Mesendoderm (in vitro differentiated cells): ENCODE measurements at places on chromosomes 1 and 21.
A peak's percentile ranks its signal among the peaks of the same experiment; 100 is the strongest.

- H3K4me3 ChIP-seq, result no peak overlapping the region
- H3K27ac ChIP-seq, result no peak overlapping the region
- no peak for DNase-seq
- no peaks in the 10 kb centered on the region for H3K4me1 ChIP-seq
Measured at GRCh38 chr1:205858141-205858961, 8.4 kb upstream of the PM20D1 start.

DNA sequence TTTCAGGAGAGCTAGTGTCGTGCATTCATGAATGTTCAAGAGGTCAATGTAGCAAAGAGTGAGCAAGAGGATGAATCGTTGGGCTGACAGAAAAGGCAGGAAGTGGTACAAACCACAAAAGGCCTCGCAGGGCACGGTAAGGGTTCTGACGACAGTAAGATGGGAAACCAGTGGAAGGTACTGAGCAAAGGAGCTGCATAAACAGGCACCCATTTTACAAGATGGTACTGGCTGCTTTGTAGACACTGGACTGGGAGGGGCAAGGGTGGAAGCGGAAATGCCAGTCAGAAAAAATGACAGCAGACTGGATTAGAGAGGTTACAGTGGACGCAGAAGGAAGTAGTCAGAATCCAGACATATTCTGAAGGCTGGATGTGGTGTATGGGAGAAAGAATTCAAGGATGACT is 123.5 kb downstream of the PTPN14 start:
- no peaks in the 10 kb centered on the region for H3K36me3 ChIP-seq
- H3K4me3 ChIP-seq, result no peak overlapping the region
- peak; percentile 60 for DNase-seq
- H3K4me1 ChIP-seq, result peaks cover 8% of the 10 kb centered on the region
- peak overlapping the region; percentile 1 for H3K27ac ChIP-seq
- H3K27me3 ChIP-seq, result no peaks in the 10 kb centered on the region

DNA sequence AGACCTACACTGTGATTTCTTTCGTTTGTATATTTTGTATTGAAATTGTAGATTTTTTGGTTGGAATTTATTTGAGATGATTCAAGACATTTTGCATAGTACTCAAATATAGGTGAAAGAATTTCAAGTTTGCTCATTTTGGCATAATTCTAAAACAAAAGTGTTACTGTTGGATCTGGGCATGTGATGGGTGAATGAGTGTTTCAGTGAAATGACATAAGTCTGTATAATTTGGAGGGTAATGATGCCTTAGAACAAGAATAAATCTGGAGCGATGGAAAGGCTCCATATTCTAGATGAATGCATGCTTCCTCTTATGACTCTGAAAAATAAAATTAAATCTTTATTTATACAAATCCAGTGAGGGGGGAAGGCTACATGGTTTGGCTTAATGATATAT is 41.0 kb downstream of the NFIA start:
- no peaks in the 10 kb centered on the region for H3K27me3 ChIP-seq
- no peak for DNase-seq
- no peaks in the 10 kb centered on the region for H3K4me1 ChIP-seq
- no peak overlapping the region for H3K27ac ChIP-seq
- H3K36me3 ChIP-seq, result no peaks in the 10 kb centered on the region
- H3K4me3 ChIP-seq, result no peak overlapping the region

DNA sequence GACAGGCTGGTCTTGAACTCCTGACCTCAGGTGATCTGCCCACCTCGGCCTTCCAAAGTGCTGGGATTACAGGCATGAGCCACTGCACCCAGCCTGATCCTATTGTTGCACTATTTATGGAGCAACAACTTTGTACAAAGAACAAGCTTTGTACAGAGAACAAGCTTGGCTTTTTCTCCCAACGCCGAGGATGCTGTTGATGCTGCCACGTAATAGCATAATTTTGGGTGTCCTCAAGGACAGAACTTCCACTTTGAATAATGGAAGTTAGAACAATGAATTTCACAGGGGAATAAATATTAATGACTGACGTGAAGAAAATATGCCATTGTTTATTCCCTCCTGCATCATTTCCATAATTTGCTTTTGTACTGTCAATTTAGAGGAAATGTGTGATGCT is 12.8 kb upstream of the RBP7 start:
- no peaks in the 10 kb centered on the region for H3K36me3 ChIP-seq
- DNase-seq, result no peak
- no peak overlapping the region for H3K27ac ChIP-seq
- H3K4me1 ChIP-seq, result no peaks in the 10 kb centered on the region
- no peaks in the 10 kb centered on the region for H3K27me3 ChIP-seq

DNA sequence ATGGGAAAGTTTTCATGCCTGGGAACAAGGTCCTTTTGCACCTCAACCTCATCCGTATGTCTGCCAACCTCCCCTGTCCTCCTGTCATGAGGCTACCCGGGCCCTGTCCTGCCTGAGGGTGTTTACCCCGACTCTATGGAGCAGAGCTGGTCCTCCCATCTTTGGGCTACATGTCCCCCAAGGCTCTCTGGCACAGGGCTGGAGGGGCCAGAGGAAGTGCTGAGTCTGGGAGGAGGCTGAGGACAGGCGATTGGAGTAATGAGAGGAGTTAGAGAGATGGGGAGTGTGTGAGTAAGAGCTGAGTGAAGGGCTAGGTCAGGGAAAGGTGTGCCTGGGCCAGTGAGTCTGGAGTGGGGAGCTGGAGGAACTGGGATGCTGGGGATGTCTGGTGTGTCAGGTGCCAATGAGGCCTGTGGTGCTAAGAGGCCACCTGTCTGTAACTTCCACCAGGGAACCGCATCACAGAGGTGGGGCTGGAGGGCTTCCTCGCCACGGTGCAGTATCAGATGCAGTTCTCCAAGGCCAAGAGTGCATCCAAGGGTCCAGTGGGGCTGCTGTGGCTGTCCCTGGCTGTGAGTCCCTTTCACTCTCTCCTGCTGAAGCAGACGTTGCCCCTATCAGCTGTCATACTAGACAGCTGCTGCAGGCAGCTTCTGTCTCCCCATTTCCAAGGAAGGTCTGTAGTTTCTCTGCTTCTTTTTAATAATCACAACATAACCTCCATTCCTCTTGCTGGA is 11.7 kb downstream of the LRRC71 start:
- H3K36me3 ChIP-seq, result peaks cover 2% of the 10 kb centered on the region
- peaks cover 1% of the 10 kb centered on the region for H3K27me3 ChIP-seq
- DNase-seq, result no peak
- H3K4me3 ChIP-seq, result no peak overlapping the region
- no peaks in the 10 kb centered on the region for H3K4me1 ChIP-seq
- H3K27ac ChIP-seq, result no peak overlapping the region

DNA sequence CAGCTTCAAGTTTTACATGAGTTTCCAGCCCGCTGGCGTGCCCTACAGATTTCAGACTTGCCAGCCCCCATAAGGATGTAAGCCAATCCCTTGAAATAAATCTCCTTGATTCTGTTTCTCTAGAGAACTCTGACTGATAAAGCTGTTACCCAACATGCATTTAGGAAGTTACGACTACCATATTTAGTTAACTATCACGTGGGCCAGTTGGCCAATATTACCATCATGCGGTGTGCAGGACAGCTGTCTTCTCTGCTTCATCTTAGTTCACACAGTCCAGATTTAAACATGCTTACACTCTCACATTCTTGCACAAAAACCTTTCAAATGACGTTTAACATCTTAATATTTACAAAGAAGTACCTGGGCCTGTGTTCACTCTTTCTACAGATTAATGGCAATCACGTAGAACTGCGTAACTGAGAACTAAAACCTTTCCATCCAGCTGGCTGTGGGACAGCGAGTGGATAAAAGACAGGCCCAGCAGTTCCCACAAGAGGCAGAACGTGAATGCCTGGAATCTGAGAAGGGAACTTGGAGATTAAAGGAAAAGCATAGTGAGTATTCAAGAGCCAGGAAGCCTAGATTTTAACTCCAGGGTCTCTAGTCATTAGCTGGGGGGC is 20.8 kb downstream of the FAM177B start:
- no peaks in the 10 kb centered on the region for H3K27me3 ChIP-seq
- no peak overlapping the region for H3K27ac ChIP-seq
- H3K4me3 ChIP-seq, result no peak overlapping the region
- H3K4me1 ChIP-seq, result no peaks in the 10 kb centered on the region
- DNase-seq, result no peak

DNA sequence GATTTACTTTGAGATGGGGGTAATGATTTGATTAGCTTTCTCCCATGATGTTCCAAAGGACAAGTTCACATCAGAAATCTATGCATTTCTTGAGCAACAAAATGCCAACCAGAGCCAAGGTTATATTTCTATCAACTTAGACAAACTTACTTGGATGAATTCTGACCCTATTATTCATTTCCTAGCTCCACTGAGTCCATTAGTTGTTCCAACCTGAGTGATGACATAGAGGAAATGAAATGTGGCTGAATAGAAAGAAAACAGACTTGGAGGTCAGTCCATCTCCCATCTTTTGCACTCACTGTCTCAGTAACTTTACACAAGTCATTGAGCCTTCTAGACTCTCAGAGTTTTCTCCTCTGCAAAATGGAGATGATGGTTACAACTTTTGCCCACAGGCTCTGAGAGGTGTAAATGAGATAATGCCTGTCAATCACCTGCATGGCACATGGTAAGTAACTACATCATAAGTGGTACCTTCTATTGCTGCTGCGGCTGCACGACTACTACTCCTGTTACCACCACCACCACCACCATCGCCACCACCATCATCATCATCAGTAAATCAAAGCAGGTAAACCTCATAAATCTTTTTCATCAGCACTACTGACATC is 98.2 kb downstream of the PTPN14 start:
- H3K27me3 ChIP-seq, result no peaks in the 10 kb centered on the region
- DNase-seq, result no peak
- H3K4me1 ChIP-seq, result peaks cover 14% of the 10 kb centered on the region

- no peak overlapping the region for H3K27ac ChIP-seq
- no peaks in the 10 kb centered on the region for H3K27me3 ChIP-seq
- no peak for DNase-seq
- no peaks in the 10 kb centered on the region for H3K4me1 ChIP-seq
Measured at GRCh38 chr1:244989813-244990212, 125.5 kb upstream of the HNRNPU start.

- no peak overlapping the region for H3K27ac ChIP-seq
- no peak for DNase-seq
- H3K36me3 ChIP-seq, result no peaks in the 10 kb centered on the region
- H3K27me3 ChIP-seq, result no peaks in the 10 kb centered on the region
- no peak overlapping the region for H3K4me3 ChIP-seq
Measured at GRCh38 chr1:221437171-221437570, 304.7 kb downstream of the DUSP10 start.

GRCh38 chr1:48536477-48536876 is 64.5 kb upstream of the SPATA6 start:
- no peak overlapping the region for H3K27ac ChIP-seq
- no peak for DNase-seq
- H3K4me3 ChIP-seq, result no peak overlapping the region
- H3K36me3 ChIP-seq, result no peaks in the 10 kb centered on the region
- H3K4me1 ChIP-seq, result peaks cover 6% of the 10 kb centered on the region
- no peaks in the 10 kb centered on the region for H3K27me3 ChIP-seq

DNA sequence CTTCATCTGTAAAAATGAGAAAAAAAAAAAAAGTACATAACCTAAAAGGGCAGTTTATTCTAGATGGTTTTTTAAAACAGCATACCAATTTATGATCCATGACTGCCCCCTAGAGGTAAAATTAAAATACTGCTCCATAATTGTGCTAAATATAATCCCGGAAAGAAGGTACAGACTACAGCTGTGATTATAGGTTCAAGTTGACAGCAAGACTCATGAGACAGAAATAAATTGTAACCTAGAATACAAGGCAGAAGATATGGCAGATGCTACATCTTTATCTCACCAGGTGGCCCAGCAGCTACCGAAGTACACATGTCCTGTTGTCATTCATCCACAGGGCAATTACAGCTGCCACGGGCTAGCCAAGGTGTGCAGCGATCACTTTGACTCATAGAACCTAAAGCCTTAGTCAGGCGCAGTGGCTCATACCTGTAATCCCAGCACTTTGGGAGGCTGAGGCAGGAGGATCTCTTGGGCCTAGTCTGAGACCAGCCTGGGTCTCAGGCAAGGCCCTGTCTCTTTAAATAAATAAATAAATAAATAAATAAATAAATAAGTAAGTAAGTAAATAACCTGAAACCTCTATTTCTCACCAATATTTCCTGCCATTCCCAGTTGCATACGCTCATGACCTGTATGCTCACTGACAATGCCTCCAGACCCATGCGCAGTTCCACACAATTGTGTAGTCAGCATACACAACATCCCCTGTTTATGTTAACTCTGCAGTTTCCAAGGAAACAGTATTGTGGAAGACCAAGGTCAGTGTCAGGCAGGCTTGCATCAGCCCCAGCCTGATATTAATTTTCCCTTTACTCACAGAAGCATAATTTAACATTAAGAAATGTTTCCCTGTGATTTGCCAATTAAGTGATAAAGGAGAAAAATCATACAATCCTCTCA is 18.3 kb upstream of the PPIE start:
- peak; percentile 52 for DNase-seq
- no peaks in the 10 kb centered on the region for H3K4me1 ChIP-seq
- H3K27me3 ChIP-seq, result peaks cover 22% of the 10 kb centered on the region
- H3K27ac ChIP-seq, result no peak overlapping the region
- no peak overlapping the region for H3K4me3 ChIP-seq

DNA sequence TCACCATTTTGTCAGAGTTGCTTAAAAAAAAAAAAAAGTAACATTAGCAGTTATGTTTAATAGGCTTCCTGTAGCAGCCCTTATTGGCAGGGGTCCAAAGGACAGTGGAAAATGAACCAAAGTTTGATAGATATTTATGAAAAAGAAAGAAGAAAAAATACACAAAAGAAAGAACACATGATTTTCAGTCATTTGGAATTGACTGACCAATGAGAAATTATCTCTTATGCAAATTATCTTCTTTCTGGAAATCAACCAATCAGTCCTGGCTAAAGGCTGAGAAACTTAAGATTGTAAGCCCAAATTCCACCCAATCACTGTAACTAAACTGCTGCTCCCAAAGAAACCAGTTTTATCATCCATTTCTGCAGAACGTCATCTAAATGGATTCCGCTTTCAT is 282.4 kb downstream of the TM2D1 start:
- H3K27me3 ChIP-seq, result no peaks in the 10 kb centered on the region
- peaks cover 2% of the 10 kb centered on the region for H3K4me1 ChIP-seq
- no peak for DNase-seq
- H3K36me3 ChIP-seq, result no peaks in the 10 kb centered on the region
- no peak overlapping the region for H3K27ac ChIP-seq
